GM12892 (cell line): ENCODE measurements at places on chromosomes 5 and 9.

DNA sequence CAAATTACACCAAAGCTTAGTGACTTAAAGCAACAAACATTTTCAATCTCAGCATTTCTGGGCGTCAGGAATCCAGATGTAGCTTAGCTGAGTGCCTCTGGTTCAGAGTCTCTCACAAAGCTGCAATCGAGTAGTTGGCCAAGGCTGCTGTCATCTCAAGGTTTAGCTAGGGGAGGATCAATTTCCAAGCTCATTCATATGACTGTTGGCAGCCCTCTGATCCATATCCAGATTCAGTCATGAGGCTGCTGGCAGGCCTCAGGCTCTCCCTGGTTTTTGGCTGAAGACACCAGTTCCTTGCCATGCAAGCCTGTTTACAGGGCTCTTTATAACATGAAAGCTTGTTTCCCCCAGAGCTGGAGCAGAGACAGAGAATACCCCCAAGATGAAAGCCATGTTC, 419.5 kb upstream of the TLE4 start:
- DNase-seq: no peak

DNA sequence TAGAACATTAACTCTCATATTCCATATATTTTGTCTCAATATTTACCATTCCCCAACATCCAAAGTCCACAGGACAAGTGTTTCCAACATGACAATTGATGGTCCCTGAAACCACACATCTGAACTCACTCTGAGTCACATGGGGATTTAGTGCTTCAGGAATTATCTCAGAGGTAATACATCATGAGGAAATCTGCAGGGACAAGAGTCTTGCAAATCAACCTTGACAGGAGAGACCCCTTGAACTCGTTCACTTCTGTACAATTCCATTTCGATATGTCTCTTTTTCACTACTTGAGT, 119.7 kb upstream of the ABCA1 start:
- DNase-seq: no peak

GRCh38 chr5:42494414-42494813, 71.2 kb downstream of the GHR start:
- no peak for DNase-seq

DNA sequence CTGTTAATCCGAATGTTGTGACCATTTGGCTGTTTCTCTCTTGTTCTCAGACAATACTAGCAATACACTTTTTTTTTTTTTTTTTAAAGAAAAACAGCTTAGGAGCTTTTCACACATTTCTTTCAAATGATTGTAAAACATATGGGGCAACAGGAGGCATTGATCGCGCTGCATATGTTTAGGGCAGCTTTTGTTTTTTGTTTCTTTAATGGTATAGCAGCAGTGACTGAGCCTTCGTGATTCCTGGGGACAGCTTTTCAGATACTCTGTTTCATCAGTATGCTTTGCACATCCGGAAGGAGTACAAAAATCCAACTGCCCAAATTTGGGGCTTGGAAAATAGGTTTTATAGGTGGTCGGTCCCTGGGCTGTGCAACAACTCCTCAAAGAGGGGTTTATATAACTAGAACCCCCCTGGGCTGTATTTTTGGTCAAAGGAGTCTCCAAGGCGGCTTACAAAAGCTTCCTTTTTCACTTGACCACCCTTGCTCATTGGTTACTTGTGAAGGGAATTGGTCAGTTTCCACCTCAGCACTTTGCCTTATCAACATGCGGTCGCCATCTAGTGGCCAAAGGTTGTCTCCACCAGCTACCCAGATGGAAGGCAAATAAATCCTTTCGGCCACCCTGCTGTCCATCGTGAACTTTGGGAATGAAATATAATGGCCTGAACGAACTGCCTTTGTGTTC, 91.8 kb downstream of the PDE6A start:
- peak; percentile 40 for DNase-seq

DNA sequence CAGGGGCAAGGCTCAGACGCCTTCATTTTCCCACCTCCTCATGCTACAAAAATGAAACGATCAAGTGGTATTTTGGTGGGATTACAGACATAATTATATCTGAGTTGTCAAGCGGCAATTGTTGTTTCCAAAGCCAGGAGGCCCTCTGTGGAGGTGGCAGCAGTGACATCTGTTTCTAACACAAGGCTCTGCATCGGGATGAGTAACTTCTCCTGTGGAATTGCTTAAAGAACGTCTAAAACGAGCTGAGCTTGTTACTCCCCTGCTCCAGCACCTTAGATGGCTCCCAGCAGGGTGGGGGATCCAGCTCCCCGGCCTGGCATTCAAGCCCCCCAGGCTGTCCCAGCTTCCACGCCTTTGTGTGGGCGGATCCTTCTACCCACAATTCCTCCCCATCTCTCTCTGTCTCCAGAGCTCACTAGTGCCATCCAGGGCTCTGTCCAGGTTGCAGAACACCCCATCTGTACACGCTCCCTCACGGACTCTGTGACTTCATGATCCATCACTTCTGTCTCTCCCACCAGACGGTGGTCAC, 36.8 kb downstream of the DAB2IP start:
- no peak for DNase-seq

GRCh38 chr5:107806705-107807104, 136.0 kb upstream of the EFNA5 start:
- no peak for DNase-seq

DNA sequence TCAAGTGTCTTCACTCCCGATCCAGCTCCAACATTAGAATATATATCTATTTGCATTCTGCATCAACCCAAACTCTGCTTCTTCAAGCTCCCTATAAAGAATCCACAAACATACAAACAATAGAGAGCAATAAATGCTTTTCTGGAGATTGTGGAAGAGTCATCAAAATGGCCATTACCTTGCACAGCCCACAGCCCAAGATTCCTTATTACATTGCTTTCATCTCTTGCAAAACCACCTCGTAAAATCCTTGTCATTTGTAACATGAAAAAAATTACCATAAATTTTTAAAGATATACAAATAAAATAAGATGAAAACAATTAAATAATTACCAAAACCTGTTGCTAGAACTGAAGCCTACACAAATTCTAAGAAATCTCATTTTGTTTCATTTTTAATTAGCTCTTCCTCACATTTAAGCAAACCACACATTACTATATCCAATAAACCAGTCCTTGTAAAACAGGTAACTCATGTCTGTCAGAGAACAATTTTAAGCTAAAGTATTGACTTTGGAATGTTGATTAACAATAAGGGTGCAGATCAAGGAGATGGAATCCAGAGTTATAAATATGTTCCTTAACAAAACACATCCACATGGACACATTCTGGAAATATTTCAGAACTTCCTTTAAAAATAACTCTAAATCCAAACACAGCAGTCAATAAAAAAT, 7.1 kb downstream of the SPINK9 start:
- DNase-seq: no peak

- no peak for DNase-seq
Measured at GRCh38 chr9:68508547-68508946, 32.1 kb downstream of the TMEM252 start.

DNA sequence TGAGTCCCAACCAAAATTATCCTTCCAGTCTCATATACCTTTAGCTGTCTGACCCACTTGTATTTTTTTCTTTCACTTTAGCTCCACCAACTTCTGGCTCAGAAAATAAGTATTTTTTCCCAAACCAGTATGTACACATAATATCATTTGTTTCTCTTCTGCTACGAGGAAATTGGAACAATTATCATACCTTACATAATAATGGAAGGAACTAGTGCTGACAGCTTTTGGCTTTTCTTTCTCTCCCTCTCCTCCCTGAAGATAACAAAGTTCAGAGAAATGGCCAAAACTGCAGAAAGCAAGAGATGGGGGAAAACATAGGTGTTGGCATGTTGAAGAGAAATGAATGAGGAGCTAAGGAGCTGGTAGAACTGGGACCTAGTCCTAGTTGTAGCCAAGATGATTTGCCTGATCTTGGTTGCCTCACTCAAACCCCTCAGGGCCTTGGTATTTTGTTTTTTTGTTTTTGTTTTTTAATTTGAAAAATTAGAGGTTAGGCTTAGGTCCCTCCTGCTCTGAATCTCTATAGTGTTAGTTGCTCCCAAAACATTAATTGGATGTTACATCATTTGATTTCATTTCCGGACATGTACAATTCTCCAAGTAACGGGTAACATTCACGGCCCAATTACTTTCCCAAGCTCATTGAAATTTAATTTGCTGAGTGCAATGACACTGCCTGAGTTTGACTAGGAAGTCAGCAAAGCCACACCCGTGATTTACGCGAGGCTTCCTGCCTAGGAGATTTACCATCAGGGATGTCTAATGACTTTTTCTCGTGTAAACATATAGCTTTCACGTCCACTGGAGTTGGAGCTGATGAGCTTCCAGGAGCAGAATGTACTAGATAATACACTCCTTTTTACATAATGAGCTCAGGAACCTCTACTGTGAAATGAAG, 291.6 kb downstream of the TLE1 start:
- no peak for DNase-seq

DNA sequence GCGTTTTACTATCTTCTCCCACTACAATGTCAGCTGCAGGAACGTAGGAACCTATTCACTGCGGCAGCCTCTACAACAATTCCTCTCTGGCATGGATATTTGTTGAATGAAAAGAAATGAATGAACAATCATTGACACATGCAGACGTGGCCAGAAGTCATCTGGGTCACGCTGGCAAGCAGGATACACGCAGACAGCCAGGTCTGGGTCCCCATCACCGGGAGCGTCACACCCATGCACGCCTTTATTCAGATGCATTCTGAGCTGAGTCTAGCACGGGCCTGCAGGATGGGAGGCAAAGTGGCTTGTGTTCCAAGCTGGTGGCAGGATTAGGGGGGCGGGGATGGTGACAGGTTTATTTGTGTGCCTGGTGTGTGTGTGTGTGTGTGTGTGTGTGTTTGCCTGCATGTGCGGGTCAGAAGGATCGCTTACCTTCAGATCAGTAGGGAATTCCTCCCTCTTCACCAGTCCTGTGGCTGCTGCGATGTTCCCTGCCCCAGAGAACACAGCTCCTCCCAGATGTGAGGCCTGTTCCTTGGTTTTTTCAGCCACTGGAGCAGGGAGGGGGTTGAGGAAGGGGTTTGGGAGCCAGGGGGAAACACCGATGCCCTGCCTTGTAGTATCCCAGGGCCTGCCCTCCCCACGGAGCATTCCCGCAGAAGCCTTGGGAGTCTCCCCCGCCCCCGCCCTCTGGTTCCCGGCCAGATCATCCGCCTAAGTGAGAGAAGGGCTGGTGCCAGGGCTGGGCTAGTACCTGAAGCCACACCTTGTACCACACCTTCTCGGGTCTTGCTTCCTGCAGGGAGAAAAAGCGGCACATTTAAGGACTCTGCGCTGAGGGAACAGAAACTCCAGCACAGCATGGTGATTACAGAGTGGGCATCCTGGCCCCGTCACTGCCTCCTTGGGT, 4.1 kb downstream of the SNCB start:
- no peak for DNase-seq

DNA sequence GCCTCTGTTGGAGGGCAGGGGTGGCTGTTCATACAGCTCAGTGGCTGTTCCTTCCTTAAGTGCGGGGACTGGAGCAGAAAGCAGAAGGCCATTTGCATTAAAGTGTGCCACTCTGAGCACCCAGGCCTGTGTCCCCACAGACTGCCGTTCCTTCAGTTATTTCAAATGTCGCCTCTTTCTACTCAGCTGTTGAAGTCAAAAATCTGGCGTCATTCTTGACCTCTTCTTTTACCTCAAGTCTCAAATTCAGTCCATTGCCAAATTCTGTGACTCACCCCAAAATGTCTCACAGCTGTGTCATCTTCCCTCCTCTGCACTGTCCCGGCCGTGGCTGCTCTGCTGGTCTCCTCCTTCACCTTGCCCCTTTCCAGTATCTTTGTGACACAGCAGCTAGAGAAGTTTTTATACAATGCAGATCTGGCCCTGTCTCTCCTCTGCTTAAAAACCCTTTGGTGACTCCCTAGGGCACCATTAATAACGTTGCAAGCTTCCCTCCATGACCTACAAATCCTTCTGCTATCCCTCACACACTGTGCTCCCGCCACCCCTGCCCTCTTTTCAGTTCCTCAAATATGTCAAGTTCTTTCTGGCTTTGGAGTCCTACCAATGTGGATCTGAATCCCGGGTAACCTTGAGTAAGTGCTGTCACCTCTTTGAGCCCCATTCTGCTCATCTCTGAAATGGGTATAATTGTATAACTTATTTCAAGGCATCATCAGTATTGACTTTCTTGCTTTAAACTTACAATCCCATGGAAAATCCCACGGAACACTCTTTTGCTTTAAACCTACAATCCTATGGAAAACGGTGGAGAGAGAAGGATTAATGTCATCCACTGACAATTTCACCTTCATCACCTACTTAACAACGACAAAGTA, 98.3 kb upstream of the BOD1 start:
- DNase-seq: no peak

DNA sequence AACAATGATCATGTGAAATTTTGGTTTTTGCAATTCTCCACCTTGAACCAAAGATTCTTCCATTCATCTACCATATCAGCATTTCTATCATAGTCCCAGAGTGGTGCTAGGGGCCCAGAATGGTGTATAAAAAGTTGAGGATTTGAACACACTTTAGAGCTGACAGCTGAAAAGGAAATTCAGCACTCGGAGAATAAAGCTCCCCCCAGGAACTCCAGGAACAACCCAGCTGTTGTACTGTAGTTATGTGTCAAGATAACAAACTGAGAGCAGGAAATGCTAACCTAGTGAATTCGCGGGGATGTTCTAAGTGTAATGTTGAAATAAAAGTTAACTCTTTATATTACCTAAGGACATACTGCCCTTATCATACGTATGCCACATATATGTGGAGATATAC, 216.7 kb downstream of the NFIB start:
- DNase-seq: no peak

DNA sequence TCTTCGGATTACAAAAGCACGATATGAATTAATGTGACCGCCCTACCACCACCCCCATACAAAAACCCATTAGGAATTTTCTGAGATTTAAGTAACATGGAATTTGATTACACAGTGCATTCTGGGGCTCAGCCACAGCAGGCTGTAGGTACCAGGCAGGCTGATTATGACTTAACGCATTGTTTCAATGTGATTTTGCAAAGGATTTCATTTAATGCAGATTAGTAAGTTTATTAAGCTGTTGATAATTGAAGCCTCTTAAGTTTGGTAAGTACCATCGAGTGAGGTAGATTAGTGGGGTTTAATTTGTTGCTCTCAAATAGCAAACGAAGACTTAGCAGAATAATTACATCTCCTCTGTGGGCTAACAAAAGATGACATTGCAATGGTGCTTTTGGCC, 240.1 kb downstream of the TRPM3 start:
- DNase-seq: no peak

DNA sequence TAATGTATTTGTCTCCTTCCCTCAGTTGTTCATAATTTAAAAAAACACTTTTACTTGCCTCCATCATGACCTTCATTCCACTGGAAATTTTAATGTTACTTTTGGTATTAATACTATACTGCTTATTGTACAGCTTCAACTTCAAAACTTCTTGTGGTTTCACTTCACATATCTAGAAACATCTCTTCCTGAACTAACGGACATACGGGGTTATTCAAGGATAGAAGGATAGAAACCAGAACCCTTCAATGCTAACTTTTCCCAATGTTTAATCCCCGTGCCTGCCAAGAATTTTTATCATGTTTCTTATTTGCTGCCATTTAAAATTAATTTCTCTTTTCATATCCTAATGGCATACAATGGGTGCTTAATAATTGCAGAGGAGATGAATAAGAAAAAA, 36.3 kb upstream of the SETD9 start:
- DNase-seq: no peak
